ENCODE measurements at places on chromosomes 4 and X.

- no peak for DNase-seq
Observed at GRCh38 chrX:55210931-55211677, 9.0 kb upstream of the PAGE5 start.

- no peak for DNase-seq
Observed at GRCh38 chr4:102298716-102299115, 46.6 kb downstream of the SLC39A8 start.

DNA sequence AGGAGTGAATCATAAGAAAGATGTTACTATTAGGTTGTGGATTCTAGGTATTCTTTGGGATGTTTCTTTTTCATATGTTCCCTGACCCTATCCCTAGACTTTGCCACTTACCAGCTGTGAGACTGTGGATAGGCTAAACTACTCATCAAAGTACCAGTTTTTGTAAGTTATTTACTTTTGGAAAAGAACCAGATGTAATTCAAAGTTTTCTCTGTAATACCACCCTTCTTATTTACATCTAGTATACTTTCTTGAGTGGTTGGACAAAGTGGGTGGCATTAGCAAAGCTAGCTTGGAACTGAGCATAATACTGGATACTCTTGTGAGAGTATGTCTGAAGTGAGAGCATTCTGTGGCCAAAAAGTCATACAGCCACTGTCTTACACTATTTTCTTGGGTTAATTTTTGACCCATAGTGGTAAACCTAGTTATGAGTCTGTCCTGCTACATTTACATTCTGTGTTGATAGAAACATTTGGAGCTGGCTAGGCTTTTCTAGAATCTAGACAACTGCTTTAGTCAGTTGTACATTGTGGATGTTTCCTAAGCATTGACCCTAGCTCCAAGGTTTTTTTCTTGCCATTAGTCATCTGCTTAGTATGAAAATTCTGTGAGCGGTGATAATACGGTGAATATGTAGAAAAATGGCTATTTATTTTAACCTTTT, 41.7 kb downstream of the KDM6A start:
- DNase-seq: no peak

GRCh38 chrX:70301716-70302115, 11.8 kb downstream of the KIF4A start:
- no peak for DNase-seq

- DNase-seq: no peak
Observed at GRCh38 chrX:135632353-135632752, 81.1 kb upstream of the CT45A1 start.

DNA sequence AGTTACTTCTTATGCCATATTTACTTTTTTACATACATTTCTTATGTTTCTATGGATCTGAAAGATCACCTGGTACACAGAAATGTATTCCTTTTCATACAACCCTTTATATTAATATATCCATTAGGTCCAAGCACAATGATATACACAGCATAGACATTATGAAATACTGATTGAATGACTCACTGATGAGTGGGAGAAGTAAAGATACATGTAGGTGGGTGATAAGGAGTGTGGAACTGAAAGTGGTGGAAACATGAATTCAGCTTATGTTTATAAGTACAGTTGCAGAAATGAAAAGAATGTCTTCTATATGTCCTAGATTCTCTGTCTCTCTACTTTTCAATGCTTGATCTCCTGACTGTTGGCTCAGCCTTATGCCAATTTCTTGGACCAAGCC, 87.9 kb downstream of the YIPF7 start:
- DNase-seq: no peak

DNA sequence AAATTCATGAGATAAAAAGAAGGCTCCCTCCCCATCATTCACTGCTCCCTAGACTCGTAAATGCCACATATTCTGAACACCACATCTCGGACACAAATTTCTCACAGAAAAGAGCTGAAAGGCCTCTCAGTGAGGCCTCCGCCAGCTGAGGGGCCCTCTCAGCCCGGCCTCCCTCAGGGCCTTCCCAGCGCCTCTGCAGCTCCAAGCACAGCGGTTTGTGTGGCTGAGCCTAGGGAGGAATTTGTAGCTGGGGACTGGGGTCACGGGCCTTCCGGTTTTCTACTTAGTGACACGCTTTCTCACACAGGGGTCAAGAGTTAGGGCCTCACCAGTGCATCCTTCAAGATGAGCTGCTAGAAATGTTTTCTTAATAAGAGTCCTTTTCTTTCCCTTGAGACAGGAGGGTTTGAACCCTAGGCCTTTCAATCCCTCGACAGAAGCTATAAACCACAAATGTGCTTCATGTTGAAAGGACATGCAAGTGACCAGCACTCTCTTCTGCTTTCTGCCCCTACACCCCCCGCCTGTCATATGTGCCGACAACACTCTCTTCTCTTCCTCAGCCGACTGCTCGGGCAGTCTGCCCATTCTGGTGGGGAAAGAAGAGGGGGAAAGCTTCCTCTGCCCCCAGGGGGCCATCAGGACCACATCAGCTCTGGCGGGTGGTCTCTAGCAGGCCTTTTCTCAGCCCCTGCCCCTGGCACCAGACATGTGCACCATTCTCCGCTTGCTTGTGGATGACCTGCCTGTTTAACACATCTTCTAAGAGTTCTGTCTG, 104.9 kb downstream of the CHIC2 start:
- no peak for DNase-seq

GRCh38 chrX:22139822-22140221, 107.7 kb downstream of the PHEX start:
- no peak for DNase-seq

DNA sequence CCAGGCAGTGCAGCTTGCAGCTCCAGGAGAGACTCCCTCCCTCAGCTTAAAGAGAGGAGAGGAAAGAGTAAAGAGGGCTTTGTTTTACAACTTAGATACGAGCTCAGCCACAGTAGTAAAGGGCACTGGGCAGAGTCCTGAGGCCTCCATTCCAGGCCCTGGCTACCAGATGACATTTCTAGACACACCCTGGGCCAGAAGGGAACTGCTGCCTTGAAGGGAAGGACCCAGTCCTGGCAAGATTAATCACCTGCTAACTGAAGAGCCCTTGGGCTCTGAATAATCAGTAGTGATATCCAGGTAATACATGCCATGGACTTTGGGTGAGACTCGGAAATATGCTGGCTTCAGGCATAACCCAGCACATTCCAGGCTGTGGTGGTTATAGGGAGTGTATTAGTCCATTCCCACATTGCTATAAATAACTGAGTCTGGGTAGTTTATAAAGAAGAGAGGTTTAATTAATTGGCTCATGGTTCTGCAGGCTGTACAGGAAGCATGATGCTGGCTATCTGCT, 15.3 kb upstream of the SLC16A2 start:
- DNase-seq: no peak

- no peak for DNase-seq
Observed at GRCh38 chr4:53543561-53543960, 47.7 kb downstream of the LNX1 start.

DNA sequence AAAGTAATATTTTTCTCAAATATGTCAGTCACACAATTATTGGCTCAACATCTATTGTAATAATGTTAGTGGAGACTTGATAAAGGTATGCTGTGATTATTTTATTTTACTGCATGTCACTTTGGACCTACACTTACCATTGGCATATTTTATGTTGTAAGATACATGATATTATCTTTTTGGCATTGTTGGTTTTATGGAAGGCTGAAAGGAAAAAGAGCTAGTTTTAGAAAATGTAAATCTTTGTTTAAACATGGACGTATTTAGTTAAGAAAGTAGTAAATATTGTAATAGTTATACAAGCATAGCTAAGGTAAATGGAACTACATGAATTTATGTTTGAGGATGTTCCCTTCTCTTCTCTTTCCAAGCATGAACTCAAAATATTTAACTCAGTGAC, 1399.3 kb downstream of the STIM2 start:
- DNase-seq: no peak

GRCh38 chr4:104352211-104352610, 142.5 kb downstream of the CXXC4 start:
- no peak for DNase-seq

- DNase-seq: no peak
Observed at GRCh38 chr4:5009796-5010195, 9.5 kb downstream of the CYTL1 start.

DNA sequence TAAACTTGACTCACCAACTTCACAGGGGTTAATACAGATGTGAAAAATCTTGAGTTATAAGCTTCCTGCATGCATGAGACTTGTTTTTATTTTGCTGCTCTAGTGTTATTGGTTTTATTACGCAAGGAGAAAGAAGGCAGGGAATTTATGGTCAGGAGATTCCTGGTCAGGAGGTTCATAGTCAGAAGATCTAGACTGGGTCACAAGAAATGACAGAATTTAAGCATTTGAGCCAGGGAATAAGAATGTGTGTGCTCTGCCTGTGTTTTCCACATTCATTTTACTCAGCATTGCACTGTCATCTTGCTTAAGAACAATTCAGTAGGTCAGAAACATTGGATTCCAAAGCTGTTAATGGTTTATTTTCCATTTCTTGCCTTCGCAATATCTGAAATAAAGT, 2522.1 kb downstream of the ARAP2 start:
- no peak for DNase-seq

- no peak for DNase-seq
Observed at GRCh38 chr4:22473268-22473667, 42.6 kb downstream of the ADGRA3 start.

DNA sequence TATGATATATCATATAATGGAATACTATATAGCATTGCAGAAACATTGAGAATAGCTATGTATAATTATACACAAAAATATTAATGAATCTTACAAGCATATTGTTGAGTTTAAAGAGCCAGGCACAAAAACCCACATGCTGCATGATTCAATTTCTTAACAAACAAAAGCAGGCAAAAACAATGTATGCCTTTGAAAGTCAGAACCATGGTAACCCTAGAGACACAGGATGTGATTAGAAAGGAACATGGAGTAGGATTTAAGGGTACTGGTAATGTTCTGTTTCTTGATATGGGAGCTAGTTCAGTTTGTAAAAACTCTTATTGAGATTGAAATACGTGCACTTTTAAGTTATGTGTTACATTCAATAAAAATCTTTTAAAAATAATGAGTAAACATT, 21.5 kb downstream of the CXCL8 start:
- no peak for DNase-seq

DNA sequence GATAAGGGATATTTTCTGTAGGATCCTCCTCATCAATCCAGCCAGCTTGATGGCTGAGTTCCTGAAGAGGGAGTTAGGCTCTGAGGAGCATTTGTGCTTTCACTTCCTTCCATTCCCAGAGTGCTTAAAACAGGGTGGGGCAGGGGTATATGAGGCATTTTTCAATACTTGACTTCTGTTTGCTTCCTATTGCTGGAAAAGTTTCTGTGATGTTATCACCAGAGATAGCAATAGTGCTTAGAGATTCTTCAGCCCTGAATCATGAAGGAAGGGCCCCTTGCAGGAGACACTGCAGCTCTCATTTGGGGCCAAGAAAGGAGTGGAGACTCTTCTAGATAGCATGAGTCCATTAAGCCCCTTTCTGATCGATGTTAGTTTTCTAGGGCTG, 166.7 kb upstream of the RPS6KA3 start:
- DNase-seq: no peak

DNA sequence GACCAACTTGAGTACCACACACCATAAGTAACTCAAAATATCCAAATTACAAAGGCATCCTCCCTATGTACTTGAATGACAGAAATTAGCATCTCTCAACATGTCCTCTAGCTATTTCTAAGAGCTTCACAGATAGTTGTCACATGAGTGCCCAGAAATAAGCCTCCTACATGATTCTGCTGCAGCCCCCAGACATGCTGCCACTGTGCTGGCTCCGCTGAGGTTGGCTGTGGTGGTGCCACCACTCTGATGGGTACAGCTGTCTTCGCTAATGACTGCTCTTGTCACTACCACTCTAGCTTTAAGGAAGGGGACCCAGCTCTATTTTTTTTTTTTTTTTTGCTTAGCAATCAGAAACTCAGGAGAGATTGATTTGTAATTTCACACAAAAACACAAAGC, 256.0 kb downstream of the GRXCR1 start:
- DNase-seq: no peak

- DNase-seq: no peak
Observed at GRCh38 chr4:14410516-14410915, 591.8 kb upstream of the CPEB2 start.

Data from stimulated activated naive B cell treated with anti-CD40 and anti-IgM and Interleukin-4, amounts not matched to agents 10 μg/mL and 1 μg/mL and 100 μg/mL, for 72 hours (primary cell).